Activated CD8-positive, alpha-beta memory T cell treated with anti-CD3 and anti-CD28 coated beads, Interleukin-2, amount 10 ng/mL, durations not matched to agents 7 days and 5 days (primary cell): ENCODE measurements at places on chromosomes 1 and 21.

DNA sequence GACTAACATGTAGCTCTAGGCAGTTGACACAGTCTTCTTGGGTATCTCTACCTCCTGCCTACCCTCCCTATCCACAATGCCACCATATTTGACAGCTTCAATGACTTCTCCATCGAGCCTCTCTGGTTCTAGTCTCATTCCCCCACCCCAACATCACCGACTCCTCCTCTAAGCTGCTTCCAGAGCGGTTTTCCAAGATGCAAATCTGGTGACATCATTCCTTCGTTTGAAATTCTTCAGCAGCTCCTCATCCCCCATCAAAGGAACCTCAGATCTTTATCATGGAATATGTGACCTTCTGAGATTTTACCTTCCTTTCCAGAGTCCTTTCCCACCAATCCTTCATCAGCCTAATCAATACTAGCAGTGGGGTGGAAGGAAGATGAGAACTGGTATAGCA is 352.4 kb upstream of the RUNX1 start:
- no peak for DNase-seq

DNA sequence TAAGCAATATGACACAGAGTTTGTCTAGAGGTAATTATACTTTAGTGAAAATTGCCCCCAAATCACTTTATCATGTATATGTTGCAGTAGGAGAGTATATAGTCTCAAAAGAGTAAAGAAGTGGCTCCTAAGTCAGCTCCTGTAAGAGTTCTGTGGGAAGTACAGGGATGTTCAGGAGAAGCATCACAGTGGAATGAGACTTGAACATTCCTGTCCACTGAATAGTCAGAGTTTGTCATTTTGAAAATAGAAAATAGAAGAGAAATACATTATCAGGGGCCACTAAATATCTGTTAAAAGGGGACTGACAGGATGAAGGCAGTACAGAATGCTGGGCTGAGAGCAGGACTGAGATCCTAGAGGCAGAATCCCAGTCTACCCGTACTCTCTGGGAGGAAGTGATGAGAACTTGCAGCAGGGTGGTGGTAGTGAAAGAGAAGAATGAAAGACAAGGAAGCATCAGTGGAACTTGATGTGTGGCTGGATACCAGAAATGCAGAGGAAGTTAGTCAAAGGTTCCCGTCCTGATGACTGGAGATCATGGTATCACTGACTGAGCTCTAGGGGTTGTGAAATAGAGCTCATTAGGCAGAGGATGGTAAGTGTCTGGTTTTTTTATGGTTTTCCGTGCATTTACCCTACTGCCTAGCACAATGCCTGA is 153.4 kb downstream of the FMN2 start:
- no peak for DNase-seq

DNA sequence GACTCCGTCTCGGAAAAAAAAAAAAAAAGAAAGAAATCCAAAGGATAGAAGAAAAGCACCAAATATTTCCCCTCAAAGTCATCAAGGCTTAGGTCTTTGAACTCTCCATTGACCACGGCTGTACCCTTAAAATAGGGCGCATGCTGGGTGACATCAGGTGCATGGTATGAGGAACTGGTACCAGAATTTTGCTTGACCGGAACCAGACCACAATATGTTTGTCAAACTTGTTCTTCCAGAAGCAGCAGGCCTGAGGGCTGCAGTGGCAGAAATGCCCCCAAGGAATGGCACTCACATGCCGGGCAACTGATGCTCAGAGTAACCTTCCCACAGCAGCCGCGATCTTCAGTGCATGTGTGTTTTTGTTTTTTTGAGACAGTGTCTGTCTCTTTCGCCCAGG is 21.0 kb downstream of the RCC1 start:
- no peak for DNase-seq

DNA sequence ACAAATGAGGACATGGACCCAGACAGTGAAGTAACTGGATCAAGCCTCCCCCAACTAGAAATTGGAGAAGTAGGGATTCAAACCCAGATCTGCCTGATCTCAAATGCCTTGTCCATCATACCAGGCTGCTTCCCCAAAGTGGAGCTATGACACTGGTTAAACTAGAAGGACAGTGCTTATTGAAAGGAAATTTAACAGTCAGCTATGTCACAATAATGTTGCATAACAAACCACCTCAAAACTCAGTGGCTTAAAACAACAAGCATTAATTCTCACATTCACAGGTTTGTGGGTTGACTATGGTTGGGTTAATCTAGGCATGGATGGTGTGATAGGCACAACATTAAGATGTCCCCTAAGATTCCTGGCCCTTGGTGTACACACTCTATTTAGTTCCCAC is 107.1 kb downstream of the TAS1R2 start:
- no peak for DNase-seq

GRCh38 chr1:47805018-47805417 is 192.2 kb downstream of the TRABD2B start:
- no peak for DNase-seq

DNA sequence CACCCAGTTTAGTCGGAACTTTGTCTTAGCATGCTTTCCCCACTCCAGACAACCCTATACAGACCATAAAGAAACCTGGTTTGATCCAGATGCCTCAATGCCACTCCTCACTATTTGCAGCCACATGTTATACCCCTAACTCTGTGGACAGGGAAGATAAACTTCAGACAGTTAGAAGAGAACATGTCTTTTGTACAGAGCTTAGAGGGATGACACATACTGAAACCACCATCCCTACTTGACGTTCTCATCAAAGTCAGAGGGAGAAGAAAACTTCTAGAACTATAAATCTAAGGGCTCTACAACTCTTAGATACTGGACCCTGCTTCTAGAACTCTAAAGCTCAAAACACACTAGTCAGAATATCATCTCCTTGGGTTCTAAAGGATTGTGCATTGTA is 3.7 kb downstream of the SYT6 start:
- no peak for DNase-seq

- DNase-seq = no peak
Observed at GRCh38 chr1:109733236-109733870, 7.5 kb downstream of the GSTM3 start.
